Brain pericyte (primary cell): ENCODE measurements at places on chromosomes 5 and 9.

GRCh38 chr9:112894041-112894440 is 3.4 kb upstream of the SLC46A2 start:
- no peak for DNase-seq

- no peak for DNase-seq
Measured at GRCh38 chr9:16115994-16116393, 563.2 kb downstream of the CCDC171 start.

DNA sequence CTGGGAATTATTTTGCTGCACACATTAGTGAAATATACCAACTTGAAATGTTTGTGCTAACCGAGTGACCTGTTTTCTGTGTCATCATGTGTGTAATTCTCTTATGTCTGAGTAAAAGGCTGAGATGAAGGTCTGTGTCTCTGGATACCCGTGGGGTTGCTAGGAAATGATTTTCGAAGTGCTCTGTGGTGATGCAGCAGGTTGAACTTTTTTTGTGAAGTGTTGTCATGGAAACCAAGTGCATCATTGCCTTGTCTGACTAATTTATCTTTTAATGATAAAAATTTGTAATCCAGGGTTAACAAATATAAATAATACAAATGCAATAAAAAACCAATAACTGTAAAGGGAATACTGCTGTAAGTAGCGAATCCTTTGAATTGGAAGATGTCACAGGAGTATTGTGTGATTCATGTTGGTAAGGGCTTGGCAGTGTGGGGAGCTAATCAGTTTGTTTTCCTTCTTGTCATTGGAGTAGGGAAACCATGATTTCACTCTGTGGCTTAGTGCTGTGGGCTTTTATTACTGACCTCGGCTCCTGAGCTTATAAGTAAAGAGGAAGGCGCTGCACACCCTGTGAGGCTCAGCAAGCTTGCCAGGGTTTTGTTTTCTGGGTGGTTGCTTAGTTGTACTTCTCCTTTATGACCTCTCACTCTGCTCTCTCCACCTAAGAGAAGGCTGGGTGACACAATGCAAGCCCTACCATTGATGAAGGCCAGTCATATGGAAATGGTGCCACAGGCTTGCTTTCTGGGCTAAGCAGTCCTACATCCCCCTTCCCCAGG is 22.3 kb downstream of the PDE8B start:
- DNase-seq, result no peak

GRCh38 chr5:42940853-42941252 is 99.3 kb downstream of the ANXA2R start:
- DNase-seq, result no peak

DNA sequence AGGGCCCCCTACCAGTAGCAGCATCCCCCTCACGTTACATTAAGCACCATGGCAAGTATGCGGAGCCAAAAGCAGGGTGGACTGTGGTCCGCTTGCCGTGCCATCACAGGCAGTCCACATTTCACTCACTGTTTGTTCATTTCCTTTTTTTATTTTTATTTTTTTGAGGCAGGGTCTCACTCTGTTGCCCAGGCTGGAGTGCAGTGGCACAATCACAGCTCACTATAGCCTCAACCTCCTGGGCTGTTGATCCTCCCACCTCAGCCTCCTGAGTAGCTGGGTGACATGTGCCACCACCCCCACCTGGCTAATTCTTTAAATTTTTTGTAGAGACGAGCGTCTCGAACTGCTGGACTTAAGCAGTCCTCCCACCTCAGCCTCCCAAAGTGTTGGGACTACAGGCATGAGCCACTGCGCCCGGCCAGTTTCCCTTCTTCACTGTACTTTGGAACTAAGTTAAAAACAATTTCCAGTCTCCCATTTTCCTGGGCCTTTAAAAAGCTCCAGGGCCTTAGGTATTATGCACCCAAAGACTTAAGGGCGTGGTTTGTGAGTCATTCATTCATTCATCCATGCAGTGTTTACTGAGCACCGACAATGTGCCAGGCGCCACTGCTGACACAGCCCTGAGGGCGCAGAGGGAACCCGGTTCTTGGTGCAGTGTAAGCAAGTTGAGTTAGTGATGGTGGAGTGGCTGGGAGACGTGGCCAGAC is 19.9 kb downstream of the PRRX2 start:
- no peak for DNase-seq

DNA sequence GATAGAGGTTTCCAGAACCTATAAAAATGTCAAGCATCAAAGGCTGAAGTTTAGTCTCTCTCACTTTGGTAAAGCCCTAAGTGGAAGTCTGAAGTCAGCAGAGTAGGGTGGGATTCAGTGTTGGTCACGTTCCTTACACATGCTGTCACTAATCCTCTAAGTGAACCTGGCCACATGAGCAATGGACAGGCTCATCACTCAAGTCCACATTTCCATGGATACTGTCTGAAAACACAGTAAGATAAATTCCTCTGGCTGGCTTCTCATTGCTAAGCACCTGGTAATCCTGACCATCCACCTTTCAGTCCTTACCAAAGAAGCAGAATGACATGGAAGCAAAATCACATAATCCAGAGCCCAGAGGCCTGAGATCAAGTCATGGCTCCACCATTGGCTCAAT is 43.8 kb downstream of the GNA14 start:
- DNase-seq, result no peak

DNA sequence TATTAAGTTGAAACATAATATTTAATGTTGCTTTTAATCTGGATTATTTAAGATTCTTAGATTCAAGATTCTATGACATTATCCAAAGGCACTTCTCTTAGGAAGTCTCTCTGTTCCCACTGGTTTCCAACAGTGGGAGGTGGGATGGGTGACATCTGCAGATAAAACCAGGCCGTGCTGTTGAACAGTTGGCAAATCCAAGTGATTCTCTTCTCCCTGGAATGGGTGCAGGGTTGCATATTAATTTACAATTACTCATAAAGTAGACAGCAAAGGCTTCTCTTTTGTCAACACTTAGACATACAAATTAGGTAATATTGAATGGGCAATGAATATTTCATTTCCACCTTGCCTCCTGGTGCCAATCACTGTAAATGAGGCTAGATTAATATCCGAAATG is 233.7 kb upstream of the IL12B start:
- no peak for DNase-seq

DNA sequence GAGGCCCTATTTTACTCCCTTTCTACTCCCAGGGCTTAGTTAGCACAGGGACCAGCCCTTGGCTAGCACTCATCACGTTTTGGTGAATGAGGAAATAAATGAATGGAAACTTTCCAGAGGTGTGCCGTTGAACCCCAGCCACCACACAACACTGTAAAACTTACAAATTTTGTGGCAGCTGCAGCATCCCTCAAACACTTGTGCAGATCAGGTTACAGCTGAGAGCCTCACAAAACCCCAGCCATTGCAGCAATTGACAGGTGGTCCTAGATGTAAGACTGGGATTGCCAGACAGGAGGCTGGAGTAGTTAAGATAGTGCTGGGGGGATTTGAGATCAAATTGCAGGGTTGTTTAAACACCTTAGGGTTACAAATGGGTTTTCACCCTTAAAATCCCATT is 482.2 kb upstream of the KIF2A start:
- no peak for DNase-seq

- DNase-seq, result no peak
Measured at GRCh38 chr9:14488421-14489190, 174.7 kb upstream of the NFIB start.

DNA sequence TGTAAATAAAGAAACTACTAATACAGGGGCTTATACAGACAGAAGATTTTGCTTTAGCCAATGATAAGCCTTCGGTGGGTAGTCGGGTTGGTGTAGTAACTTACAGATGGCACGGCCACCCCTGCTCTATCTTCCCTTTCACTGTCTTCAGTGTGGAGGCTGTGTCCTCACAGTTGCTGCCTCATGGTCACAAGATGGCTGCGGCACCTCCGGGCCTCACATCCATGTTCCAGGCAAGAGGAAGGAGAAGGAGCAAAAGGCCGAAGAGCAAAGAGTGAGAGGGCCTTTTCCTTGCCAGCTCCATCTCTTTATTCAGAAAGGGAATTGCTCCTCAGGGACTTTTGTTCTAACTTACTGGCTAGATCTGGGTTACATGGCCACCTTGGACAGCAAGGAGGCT is 22.2 kb upstream of the IER5L start:
- no peak for DNase-seq

DNA sequence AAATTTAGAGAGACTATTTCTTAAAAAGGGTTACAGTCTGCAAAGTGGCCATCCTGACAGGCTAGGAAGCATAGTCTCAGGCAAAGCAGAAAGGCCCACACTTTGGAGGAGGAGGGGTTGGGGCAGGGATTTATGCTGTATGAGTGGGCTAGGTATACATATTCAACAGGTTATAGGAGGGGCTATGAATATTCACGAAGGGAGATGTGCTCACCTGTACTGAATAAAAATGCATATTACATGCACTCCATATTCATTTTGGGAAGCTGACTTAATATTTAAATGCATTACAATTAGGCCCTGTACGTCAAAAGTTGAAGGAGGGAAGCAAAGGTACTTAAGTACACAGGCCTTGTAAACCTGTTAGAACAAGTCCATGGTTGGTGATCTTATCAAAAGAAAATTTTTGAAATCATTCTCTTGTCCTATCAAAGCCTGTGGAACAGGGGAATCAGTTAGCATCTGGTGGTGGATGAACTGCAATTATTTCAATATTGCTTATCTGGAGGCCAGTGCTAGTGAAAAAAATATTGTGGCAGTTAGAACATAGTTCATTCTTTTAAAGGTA is 1.6 kb downstream of the CENPP start:
- DNase-seq, result no peak

DNA sequence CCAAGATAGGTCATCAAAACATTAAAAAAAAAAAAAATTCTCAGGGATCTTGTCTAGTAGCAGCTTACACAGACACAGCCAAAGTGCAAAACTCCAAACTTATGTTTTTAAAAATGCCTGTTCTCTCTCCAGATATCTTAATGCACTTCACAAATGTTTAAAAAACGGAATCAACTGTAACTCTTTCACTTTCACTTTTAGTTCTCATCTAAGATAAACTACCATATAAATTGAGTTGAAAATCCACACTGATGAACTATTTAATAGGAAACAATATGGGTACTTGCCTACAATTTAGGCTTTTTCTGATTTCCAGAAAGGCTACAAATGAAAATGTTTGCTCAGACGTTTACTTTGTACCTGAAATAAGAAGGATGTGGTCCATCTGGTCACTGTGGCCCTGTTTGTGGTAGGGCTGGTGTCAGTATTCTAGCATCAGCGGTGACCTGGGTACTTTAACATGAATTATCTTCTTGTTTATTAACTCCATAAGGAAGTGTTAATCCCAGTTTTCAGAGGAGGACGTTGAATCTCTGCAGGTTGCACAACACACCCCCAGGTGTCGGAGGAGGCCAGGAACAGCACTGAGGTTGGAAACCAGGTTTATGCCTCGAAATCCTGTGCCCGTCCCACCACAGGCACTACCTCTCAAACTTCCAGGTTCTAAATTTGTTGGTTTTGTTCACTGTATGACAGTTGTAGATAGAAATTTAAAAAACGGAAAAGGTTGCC is 13.3 kb upstream of the LPCAT1 start:
- no peak for DNase-seq

- DNase-seq, result no peak
Measured at GRCh38 chr9:27304521-27304920, 7.6 kb upstream of the EQTN start.

- DNase-seq, result no peak
Measured at GRCh38 chr9:5112109-5112592, 73.3 kb downstream of the INSL6 start.

GRCh38 chr5:34716986-34717385 is 60.9 kb downstream of the RAI14 start:
- no peak for DNase-seq

GRCh38 chr9:107983181-107983603 is 493.6 kb upstream of the KLF4 start:
- no peak for DNase-seq

- DNase-seq, result no peak
Measured at GRCh38 chr5:113606298-113607134, 93.0 kb downstream of the YTHDC2 start.

DNA sequence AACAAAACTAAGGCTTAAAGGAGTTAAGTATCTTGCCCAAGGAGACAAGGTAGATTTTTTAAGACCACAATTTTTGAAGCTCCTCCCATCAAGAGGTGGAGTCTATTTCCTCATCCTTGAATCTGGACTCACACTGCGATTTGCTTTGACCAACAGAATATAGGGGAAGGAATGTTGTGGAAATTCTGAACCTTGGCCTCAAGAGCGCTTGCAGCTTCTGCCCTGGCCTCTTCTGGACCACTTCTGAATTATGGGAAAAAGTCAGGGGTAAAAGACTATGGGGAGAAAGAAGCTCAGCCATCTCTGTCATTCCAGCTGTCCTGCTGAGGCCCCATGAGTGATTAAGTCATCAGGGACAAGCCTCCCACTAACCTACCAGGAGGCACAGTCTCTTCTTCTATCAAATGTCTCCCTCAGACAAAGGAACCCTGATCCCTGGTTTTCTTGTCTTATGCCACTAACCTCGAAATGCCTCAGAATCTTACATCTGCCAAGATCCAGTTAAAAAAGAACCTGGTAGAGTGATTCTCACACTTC is 25.9 kb downstream of the MAPKAP1 start:
- no peak for DNase-seq

DNA sequence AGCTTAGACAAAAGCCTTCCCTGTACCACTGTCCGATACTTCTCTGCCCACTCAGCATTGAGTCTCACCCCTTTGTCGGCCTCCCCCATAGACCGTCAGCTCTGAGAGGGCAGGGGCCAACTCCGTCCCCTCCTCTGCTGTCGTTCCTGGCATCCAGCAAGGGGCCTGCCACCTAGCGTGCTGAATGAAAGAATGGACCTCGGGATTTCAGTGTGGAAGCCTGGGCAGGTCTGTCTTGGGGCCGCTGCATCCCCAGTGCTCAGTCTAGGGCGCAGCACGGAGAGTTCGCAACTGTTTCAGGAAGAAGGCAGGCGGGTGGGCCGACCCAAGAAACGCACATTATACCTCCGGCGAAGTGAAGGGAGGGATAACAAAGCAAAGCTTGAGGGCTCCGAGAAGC is 1.5 kb upstream of the TOR1B start:
- no peak for DNase-seq

DNA sequence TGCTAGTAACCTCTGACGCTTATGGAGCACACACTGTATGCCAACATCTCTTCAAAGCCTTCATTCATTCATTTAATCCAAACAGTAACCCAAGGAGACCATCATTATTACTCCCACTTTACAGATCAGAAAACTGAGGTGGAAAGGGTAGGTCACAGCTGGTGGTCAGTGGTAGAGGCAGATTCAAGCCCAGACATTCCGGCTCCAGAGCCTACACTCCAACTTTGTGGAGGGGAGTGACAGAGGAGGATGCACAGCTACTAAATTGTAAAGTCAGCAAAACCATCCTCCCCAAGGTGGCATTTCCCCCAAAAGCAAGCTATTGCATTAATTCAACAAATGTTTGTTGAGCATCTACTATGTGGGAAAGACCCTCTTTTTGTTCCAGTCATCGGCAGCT is 110.5 kb upstream of the CPEB4 start:
- DNase-seq, result no peak
